ENCODE measurements at places on chromosomes 1 and 21.

GRCh38 chr1:187870552-187870951 lies 1041.8 kb downstream of the PLA2G4A start:
- DNase-seq: no peak

GRCh38 chr21:35908311-35909078 lies 151.8 kb downstream of the SETD4 start:
- no peak for DNase-seq

- no peak for DNase-seq
Measured at GRCh38 chr1:226041419-226041818, 21.1 kb upstream of the H3-3A start.

DNA sequence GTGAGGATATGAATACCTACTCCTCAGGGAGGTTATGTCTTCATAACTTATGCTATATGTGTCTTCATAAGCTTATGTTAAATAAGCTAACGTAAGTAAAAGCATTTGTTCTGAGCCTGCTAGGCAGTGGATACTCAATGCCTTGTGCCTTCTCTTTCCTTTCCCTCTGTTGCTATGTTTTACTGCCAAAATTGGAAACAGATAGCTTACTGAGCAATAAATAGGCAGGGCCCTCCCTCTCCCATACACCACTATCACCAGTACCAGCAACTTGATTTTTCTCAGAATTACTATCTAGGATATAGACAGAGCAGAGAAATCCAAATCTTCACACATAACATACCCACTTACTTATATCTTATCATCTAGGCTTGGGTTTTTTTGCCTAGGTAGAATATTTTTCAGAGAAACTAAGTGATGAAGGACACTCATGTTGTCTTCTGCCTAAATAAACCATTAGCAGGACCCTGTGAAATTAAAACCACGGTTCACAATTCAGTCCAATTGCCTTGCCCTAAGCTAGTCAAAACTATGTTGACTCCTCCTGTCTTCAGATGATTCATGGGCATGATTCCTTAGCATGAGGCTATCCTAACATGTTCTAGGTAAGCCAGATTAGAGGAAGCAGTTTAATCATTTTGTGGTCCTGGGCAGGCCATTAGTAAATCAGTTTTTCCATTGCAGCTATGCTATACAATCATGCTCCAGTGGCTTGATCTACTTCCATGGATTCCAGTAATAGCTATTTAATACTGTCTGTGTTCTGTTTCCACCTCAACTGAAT lies 15.9 kb upstream of the LRRC8C start:
- DNase-seq: no peak

GRCh38 chr21:36396971-36397370 lies 11.8 kb downstream of the CHAF1B start:
- no peak for DNase-seq

GRCh38 chr1:117359561-117360289 lies 7.5 kb upstream of the MAN1A2 start:
- DNase-seq: no peak

DNA sequence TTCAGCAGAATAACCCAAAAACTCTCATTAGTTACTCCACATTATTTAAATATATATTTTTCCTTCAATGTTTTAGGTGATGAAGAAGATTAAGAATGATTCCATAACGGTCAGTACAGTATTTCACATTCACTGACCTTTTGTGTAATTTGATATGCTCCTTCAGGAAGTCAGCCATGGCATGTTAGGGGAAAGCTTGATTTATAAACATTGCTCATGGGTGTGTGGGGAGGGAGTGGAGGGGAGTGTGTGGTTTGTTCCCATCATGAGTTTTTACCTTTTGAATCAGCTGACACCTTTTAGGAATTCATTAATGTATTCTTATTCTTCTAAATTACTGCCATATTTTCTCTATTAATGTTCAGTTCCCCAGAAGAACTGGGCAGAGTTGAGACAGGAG lies 240.2 kb downstream of the ATG4C start:
- DNase-seq: no peak
